ENCODE measurements at places on chromosomes 2 and 18.

DNA sequence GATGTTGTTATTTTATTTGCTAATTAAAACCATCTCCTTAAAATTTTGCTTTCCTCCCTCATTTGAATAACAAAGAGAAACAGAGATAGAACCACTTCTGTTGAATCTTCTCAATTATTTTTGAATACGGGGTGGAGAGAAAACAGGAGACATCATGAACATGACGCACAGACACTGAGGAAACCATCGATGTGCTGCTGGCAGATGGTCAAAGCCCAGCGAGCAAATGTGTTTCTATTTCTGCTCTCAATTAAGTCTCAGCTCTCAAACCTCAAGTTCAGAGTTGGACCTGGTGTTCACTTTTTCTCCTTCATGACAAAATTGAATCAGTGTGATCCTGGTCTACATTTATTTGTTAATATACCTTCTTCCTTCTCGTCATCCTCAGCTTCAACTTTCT is 36.1 kb upstream of the TWIST2 start:
- DNase-seq, result no peak

- no peak for DNase-seq
Observed at GRCh38 chr2:120747281-120747680, 11.6 kb downstream of the GLI2 start.

- no peak for DNase-seq
Observed at GRCh38 chr18:8816816-8817215, 111.5 kb downstream of the MTCL1 start.

DNA sequence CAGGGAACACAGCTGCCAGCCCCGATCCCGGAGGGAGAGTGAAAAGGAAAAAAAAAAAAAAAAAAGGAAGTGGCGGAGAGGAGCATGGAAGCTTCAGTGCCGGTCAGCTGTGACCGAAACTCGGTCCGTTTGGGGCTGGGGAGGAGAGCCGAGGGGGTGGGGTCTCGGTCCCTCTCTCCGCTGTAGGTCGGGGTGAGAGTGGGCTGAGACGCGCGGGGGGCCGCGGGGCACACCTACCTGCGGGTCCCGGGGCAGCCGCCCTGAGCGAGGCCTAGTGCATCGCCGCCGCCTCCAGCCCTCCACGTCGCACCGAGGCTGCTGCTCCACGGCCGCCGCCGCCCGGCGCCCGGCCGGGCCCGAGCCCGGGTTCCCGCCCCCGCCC is 536 bp downstream of the VPS54 start:
- DNase-seq, result no peak

DNA sequence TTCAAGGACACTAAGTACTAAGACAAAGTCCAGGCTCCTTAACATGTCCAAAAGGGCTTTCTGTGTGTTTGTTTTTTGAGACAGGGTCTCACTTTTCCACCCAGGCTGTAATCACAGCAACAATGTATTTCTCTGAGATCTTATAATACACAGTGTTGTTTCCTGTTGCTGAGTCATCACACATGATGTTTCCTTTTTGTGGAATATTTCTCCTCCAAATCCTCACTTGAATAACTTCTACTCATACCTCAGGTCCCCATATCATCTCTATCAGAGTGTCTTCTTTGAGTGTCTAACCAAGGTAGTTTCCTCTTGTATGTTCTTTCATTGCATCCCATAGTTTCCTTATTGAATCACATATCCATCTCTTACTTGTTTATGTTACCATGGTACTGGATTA is 632.0 kb upstream of the PIK3C3 start:
- DNase-seq, result no peak

DNA sequence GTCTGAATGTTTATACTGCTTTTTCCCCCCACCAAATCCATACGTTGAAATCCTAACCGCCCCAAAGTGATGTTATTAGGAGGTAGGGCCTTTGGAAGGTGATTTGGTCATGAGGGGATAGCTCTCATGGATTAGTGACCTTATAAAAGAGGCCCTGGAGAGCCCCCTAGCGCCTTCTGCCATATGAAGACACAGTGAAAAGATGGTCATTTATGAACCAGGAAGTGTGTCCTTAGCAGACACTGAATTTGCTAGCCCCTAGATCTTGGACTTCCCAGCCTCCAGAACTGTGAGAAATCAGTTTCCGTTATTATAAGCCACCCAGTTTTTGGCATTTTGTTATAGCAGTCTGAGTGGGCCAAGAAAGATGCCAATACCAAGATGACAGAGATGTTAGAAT is 7.2 kb upstream of the TSN start:
- DNase-seq, result no peak

GRCh38 chr2:176178038-176178756 is 10.3 kb upstream of the HOXD1 start:
- DNase-seq, result no peak

DNA sequence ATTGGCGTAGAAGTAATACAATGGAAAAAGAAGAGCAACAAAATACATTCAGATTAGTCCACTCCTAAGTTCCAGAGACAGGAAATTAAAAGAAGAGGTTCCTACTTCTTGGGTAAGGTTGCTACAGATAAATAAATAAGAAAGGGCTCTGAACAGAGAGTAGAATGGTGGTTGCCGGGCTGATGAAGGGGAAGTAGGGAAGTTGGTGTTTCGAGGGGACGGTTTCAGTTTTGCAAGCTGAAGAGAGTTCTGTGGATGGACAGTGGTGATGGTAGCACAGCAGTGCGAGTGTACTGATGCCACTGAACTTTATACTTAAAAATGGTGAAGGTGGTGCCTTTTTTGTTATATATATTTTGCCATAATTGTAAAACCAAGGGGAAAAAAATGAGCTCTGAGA is 48.2 kb downstream of the CABYR start:
- DNase-seq, result no peak

GRCh38 chr18:36295880-36296301 is 1.6 kb upstream of the FHOD3 start:
- no peak for DNase-seq

DNA sequence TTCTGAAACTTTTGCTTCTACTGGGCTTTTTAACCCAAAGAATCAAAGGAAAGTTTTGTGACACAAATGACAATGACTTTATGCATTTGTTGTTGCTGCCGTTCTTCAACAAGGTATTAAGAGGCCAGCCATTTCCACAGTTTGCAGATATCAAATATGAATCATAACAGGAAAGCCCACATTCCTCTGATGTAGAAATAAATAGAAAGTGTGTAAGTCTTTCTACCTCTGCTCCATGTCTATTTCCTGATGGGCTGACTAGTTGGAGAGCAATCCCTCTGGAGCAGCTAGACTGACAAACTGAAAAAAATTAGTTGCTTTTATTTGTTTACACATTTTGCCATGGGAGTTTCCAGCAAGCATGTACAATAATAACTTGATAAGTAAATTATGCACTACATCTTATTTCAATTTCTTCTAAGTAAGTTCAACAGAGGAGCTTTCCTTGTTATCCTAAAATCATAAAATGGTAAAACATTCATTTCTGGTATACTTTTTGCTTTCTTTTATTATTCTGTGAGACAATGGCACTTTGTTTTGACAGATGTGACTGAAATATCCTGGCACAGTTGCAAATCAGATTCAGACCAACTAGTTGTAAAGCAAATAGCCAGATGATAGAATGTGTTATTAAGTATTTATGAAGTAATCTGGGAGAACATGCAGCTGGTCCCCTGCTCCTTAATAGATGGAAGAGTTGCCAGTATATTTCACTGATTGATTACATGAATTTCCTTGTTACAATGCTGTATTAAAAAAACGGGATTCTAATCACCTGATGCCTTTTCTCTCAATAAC is 266.7 kb downstream of the METTL4 start:
- DNase-seq, result no peak

- peak; percentile 29 for DNase-seq
Observed at GRCh38 chr2:148813603-148814065, 61.4 kb upstream of the KIF5C start.

DNA sequence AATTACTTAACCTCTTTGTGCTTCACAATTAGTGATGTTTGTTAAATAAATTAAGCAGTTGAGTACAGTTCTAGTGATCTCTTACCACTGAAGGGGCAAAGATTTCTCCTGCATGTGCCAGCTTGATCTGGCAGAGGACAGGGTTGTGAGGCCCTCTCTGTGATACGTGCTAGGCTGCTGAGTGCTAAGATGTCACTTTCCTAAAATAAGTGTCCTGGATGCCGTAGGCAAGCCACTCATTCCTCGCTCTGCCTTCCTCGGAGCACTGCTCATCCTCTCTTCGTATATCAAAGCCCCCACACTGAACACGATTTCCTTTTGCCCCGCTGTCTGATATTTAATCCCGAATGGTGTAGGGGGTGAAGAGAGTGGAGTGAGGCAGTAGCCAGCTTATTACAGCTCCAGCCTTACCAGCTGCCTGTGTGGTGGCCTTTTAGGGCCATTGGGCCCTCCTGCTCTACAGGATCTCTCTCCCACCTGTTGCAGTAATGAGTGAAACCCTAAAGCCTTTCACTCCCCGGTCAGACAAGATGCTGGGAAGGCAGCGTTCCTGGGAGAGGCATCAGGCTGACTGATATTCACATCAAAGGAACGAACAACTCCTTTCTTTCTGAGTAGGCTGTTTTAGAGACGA is 40.5 kb downstream of the PTPRM start:
- DNase-seq, result no peak

DNA sequence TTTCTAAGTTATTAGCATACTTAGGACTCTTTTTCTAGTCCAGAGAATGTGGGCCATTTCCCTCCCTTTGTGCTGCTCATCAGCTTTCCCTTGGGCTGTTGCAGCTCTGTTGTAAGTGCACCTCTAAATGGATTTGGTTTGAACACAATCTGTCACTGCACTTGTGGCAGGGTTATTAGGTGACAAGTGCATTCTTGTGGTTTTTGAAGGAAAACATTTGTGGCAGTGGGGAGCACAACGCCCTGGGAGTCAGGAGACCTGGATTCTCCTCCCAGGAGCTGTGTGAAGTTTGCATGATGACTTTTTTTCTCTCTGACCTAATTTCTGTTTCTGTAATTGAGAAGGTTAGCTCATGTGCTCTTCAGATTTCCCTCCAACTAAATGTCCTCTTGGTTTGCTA is 630.9 kb upstream of the FAM98A start:
- DNase-seq, result no peak

GRCh38 chr2:111653103-111653624 is 230.8 kb downstream of the ANAPC1 start:
- DNase-seq, result no peak

- no peak for DNase-seq
Observed at GRCh38 chr2:226066391-226066790, 666.9 kb downstream of the NYAP2 start.

DNA sequence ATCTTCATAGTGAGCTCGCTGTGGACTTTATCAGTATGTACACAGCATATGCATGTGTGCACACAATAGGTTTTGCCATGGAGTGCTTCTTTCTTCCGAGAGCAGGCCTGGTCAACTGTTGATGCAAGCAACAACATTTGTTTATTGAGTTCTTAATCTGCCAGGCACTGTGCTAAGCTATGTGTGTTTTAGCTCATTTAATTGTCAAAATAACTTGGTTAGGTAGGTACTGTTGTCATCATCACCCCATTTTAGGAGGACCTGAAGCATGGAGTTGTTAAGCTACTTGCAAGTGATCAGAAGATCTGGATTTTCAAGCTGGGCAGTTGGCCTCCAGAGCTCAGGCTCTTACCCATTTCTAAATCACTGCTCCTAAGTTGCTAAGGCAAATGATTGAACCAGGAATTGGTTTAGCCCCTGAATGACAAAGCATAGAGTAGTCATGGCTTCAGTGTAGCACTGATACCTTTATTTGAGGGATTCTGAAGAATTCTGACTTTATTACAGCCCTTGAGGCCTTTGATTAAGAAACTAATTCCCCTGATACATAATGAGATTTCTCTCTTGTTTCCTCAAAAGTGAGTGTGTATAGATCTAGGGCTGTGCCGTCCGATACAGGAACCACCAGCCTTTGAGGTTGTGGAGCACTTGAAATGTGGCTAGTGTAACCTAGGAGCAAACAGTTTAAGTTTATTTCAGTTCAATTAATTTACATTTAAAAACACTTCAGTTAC is 132.9 kb downstream of the FMNL2 start:
- DNase-seq, result no peak
